ENCODE measurements at places on chromosomes 6 and 20.
A peak's percentile ranks its signal among the peaks of the same experiment; 100 is the strongest.

DNA sequence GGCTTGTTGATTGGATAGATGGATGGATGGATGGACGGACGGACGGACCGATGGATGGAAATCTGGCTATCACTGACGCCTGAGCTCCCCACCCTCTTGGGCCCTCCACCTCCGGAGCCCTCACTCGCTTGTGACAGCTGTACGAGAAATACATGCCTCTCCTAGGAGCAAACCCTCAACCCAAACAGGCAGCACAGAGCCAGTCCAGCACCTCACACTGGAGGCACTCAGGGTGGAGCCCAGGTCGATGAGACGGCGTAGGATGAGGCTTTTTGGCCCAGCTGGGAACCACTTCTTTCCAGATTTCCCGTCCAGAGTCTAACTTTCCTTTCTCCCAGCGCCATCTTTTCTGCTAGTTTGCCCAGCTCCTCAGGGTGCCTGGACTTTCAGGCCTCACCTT, 2.7 kb upstream of the LY6G5C start:
- no peak for DNase-seq

- DNase-seq: no peak
Measured at GRCh38 chr6:37496951-37497885, 2.5 kb downstream of the CCDC167 start.

DNA sequence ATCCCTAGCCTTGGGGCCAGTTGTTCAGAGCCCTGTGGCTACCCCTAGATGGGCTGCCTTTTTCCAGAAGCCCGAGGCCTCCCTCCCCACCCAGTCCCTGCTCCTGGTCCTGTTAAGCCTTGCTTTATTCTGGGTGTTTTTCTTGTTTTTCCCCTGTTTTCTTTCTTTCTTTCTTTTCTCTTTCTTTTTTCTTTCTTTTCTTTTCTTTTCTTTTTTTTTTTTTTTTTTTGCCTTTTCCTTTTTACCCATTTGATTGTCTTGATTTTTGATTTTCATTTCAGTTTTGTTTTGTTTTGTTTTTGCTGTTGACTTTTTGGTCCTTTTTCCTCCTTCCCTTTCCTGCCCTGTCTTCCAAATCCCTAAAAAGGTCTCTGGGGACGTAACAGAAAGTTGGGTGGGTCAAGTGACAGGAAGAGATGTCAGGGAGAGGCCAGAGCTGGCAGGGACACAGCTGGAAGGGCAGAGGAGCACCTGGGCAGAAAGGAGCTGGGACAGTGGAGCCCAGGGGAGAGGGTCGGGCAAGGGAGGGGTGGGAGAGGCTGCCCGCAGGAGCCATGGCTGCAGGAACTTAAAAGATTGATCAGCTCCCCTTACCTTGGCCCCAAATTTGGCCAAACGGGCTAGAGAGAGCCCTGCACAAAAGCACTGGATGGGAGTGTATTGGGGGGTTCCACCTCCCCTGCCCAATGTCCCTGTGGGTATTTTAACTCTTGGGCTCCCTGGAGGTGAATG, 27.6 kb downstream of the MYH7B start:
- no peak for DNase-seq

GRCh38 chr6:109045493-109045892, 49.2 kb downstream of the SESN1 start:
- DNase-seq: no peak

GRCh38 chr6:108961985-108962384, 113.8 kb downstream of the ARMC2 start:
- DNase-seq: peak; percentile 80

- peak; percentile 91 for DNase-seq
Measured at GRCh38 chr6:159761873-159762680, at the start of gene ACAT2. Gene ACAT2, plus strand, starts transcription at chr6:159762045. Its CDS starts 43 bp downstream, at chr6:159762088.

DNA sequence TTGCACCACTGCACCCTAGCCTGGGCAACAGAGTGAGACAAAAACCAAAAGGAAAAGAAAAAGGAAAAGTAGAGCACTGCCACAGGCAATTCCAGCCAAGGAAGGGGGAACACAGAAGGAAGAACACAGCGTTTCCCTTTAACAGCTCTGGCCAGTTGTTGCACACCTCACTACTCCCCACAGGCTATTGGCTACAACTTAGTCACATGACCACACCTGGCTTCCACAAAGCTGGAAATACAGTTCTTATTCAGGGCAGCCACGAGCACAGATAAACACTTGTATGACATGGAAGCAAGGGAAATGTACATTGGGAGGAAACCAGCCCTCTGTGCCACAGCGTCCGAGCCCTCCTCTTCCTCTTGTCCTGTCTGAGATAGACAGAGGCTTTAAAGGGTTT, 249.0 kb upstream of the JARID2 start:
- no peak for DNase-seq

DNA sequence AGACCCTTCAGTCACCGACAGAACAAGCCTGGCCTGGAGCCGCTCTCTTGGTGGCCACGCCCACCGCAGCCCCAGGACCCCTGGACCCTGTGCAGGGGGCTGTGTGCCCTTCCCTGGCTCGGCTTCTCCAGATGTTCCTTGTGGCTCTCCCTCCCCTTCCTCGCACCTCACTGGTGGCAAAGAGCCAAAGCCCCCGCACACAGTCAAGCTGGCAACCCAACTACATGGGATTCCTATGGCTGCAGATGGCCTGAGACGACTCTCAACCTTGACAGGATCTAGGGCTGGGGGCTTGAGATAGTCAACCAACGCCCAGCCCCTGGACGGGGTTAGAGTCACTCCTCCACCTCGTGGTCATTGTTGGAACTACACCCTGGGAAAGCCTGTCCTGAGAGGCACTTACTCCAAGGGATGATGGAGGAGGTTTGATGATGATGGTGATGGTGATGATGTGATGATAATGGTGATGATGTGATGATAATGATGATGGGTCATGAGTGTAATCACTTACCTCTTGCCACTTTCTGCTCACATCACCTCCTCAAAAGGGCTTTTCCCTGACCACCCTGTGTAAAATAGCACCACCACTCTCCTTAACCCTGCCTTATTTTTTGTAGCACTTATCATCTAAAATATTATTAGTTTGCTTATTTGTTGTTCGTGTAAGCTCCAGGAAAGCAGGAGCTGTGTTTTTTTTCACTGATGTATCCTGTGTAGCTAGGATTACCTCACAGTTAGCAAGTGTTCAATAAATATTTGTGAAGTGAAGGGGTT, 278.4 kb downstream of the LRFN2 start:
- DNase-seq: peak; percentile 1

GRCh38 chr6:692356-692851, 535 bp downstream of the EXOC2 start:
- DNase-seq: no peak

GRCh38 chr6:145860562-145860961, 46.0 kb upstream of the FBXO30 start:
- DNase-seq: no peak

- no peak for DNase-seq
Measured at GRCh38 chr6:70264306-70264705, 38.6 kb downstream of the COL9A1 start.

DNA sequence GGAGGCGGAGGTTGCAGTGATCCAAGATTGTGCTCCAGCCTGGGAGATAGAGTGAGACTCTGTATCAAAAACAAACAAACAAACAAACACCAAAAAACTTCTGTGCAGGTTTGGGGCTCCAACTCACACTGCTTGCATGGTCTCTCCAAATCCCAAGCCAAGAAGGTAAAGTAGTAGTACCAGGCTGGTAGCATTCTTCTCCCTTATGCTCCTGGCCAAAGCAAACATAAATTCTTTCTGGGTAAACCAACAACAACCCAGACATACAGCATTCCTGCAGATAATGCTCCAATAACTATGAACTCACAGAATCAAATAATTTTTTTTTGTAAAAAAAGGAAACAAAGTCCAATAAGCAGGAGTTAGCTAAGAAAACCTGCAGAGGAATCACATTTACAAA, 57.8 kb upstream of the KLHL31 start:
- DNase-seq: no peak

GRCh38 chr6:89509777-89510281, 76.9 kb downstream of the ANKRD6 start:
- DNase-seq: no peak

- DNase-seq: no peak
Measured at GRCh38 chr6:20203561-20204511, 8.4 kb downstream of the MBOAT1 start.

DNA sequence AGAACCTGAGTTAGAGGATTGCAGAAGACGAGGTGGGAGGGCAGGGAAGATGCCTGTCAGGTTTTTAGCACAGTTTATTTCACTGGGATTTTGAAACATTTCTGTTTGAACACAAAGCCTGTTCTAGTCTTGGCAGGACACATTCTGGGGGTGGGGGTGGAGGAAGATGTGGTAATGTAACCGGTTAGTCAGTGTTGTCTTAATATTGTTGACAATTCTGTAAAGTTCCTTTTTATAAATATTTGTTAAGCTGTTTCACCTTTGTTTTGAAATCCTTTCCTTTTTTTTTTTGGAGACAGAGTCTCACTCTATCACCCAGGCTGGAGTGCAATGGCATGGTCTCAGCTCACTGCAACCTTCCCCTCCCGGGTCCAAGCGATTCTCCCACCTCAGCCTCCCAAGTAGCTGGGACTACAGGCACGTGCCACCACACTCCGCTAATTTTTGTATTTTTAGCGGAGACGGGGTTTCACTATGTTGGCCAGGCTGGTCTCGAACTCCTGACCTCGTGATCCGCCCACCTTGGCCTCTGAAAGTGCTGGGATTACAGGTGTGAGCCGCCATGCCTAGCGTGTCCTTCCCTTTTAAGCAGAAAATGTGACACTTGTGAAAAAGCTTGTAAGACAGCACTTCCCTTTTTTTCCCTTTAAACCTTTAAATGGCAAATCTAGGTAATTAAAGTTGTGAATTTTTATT, 20.2 kb downstream of the SLC9A8 start:
- DNase-seq: no peak

- no peak for DNase-seq
Measured at GRCh38 chr20:50219600-50219999, 29.0 kb downstream of the CEBPB start.

DNA sequence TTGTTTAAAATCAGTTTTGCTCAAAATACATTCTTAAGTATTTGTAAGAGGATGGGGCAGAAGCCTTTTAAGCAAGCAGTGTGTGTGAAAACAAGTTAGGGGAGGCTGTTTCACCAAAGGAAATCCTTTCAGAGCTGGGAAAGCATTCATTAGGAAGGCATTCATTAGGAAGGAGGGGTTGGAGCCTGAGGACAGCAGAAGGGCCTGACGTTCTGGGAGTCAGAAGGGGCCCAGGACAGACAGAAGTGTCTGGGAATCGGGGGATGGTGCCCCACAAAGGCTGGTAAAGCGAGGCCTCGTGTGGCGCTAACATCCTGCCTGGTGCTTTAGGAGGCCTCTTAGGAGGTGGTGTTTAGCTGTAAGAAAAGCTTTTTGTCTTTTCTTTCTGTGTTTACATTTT, 80.6 kb upstream of the NXT1 start:
- no peak for DNase-seq

DNA sequence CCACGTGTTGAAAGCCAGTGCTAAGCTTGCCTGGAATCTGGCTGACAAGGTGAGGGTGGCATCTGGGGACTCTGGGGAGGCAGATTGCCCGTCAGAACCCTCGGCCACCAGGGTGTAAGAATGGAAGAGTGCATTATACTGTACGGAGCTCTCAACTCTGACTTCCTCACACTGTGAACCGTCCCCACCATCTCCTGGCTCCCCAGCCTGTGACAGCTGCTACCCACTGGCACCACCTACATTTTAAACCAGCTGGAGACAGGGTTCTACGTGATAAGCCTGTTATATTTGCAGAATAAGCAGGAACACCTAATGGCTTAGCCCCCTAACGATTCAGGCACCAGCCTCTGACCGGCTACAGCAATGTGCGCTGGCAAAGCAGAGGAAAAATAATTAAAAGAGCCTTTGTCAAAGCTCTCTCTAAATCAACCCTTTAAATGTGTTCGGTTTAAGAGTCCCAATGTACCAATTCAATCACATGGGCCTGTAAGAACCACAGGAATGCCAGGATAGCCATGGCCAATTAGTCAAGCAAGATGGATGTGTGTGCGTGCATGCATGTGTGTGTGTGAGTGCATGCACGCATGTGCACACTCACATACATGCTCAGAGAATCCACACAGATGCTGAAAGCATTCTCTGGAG, 89.1 kb upstream of the TAB2 start:
- DNase-seq: no peak

GRCh38 chr20:3900187-3900604, 11.0 kb downstream of the PANK2 start:
- no peak for DNase-seq

GRCh38 chr6:101585501-101585900, 192.0 kb downstream of the GRIK2 start:
- DNase-seq: no peak

DNA sequence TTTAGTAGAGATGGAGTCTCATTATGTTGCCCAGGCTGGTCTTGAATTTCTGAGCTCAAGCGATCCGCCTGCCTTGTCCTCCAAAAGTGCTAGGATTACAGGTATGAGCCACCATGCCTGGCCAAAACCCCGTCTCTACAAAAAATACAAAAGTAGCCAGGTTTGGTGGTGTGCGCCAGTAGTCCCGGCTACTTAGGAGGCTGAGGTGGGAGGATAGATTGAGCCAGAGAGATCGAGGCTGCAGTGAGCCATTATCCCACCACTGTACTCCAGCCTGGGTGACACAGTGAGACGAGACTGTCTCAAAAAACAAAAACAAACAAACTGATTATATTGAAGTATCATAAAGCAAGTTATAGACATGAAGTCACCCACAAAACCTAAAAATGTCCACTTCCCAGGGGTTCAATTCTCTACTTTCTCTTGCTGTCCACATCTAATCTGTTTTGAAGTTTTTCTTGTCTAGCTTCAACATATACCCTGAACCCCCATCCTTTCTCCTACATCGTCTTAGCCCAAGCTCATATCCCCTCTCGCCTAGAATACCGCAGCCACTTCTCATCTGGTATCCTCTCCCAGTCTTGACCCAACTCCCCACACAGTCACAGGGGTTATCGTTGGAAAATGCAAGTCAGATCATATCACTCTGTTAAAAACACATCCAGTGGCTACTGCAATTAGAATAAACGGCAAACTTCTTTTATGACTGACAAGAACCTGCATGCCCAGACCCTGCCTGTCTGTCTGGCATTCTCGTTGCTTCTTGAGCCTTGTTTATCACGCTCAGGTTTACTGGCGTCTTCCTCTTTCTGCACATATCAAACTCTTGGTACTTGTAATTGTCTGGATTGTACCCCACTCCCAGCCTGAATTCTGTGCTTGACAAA, 20.1 kb upstream of the NCOA3 start:
- no peak for DNase-seq

- no peak for DNase-seq
Measured at GRCh38 chr6:74939721-74940620, 265.9 kb downstream of the COL12A1 start.

GRCh38 chr20:8079976-8080375, 52.1 kb upstream of the PLCB1 start:
- DNase-seq: no peak

DNA sequence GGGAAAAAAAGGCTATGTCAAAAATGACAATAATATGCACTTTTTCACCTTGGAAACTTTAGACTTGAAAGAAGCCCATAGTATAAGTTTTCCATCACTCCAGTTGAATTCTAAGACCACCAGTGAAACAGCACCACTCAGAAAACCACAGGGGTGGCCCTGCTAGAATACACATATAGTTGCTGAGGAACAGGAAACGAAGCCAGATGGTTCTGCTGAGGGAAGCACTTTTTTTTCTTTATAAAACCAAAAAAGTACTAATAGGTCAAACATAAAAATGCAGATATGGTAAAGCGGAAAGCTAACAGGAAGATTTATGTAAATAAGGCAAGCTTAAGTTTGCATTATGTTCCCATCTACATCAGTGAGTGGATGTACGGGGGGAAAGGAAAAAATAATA, 303.9 kb downstream of the FOXC1 start:
- no peak for DNase-seq

GRCh38 chr6:138503881-138504680, 4.8 kb upstream of the NHSL1 start:
- DNase-seq: no peak

Data from fibroblast of the conjunctiva (primary cell).